GM18507 (cell line): ENCODE measurements at places on chromosomes 6 and 20.

- no peak for DNase-seq
Observed at GRCh38 chr6:56757588-56757984, 114.9 kb upstream of the DST start.

- no peak for DNase-seq
Observed at GRCh38 chr20:57548177-57549058, 12.5 kb upstream of the PCK1 start.

GRCh38 chr6:109767961-109768360 lies 76.9 kb downstream of the FIG4 start:
- no peak for DNase-seq

GRCh38 chr20:47196091-47197081 lies 160.1 kb downstream of the ZMYND8 start:
- DNase-seq, result peak; percentile 72

DNA sequence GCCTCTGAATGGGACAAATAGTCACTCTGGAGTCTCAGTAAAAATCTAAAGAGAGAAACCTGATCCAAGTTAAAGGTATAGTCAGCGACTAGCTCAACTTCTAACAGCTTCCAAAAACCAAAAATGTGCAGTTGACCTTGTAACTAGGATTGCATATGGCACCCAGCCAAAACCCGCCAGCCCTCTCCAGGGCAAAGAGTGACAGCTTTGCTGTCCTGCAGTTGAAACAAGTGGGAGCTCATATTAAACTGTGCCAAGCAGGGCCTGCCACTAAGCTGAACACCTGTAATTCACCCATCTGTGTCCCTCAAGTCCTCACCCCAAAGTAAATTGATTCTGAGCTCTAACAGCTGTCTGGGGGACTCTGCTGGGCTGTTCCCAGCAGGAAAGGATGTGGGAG lies 695.3 kb downstream of the MAFB start:
- no peak for DNase-seq

- no peak for DNase-seq
Observed at GRCh38 chr6:3017304-3017703, 17.6 kb downstream of the NQO2 start.

- no peak for DNase-seq
Observed at GRCh38 chr6:52176550-52176949, 9.6 kb upstream of the IL17A start.

DNA sequence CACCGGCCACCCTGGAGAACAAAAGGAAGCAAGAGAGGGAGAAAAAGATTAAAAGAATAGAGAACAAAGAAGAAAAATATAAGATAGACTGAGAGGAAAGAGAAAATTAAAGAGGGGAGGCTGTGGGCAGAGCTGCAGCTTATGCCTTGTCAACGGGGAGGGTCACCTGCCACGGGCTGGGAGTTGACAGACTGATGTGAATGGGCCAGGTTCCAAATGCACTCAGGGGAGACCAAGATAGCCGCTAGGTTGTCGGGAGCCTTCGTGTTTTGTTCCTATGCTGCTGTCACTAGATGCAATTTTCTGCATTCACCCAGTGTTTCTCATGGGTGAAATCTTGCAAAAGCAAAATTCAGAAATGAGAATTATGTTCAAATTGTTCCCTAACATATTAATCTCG lies 119.6 kb upstream of the MTHFD1L start:
- DNase-seq, result no peak

DNA sequence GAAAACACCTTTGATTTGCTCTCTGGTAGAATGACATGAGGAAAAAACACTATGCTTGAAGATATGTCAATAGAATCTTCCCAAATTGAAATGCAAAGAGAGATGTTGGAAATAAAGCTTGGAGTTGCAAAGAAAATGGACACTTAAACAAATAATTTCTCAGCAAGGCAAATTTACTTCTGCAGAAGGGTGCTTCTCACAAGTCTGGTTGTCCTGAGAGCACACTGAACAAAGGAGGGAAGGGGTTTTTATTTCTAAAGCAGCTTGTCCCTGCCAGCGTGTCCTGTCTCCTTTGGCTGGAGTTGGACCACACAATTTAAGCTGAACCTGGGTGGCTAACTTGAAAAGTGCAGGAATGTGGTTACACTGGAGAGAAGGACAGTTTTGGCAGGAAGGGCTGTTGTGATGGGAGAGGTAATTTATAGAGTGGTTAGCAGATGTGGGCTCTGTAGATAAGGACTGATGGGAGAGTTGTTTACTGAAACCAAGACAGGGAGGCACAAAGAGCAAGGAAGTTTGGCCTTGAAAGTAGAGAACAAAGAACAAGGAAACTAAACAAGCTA lies 454.6 kb upstream of the EYS start:
- DNase-seq, result no peak

DNA sequence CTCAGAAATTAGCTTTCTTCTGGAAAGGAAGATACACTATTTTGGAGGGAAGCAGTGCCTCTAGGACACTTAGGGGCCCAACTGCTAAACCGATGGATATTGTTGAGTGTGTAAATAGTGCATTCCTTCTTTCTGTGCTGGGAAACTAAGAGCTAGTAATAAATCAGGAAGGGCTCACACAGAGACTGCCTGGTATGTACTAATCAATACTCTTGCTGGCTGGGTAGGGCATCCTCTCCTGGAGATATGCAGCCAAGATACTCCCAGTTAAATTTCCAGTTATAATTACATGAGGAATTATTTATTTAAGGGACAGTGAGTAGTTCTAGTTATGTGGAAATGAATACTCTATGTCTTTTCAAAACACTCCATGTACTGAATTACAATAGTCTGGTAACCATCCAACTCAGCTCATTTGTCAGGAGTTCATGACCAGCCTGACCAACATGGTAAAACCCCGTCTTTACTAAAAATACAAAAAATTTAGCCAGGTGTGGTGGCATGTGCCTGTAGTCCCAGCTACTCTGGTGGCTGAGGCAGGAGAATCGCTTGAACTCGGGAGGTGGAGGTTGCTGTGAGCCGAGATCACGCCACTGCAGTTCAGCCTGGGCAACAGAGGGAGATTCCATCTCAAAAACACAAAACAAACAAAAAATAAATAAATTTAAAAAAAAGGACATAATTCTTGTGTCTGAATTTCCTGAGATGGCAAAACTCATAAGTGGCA lies 100.0 kb downstream of the OR2B2 start:
- DNase-seq, result no peak

DNA sequence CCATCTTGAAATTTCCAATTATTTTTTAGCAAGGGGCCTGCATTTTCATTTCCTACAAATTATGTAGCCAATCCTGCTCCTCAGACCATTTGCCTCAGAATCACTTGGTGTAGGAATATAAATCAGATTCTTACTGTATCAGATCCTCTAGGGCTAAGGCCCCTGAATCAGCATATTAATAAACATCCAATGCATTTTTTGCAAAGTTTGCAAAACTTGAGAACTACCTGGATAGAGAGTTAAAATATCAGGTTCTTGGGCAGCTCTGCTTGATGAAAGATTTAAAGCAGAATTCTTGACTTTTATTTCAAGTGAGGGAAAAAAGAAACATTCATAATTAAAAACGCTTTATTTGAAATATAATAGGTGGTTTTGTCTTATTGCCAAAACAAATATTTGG lies 82.2 kb upstream of the MAN1A1 start:
- no peak for DNase-seq

DNA sequence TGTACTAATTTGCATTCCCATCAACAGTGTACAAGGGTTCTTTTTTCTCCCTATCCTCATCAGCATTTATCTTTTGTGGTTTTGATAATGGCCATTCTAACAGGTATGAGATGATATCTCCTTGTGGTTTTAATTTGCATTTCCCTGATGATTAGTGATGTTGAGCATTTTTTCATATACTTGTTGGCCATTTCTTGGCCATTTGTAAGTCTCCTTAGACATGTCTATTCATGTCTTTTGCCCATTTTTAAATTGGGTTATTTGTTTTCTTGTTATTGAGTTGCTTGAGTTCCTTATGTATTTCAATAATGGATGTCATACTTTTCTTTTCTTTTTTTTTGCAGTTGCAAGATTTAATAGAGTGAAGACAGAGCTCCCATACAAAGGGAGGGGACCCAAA lies 17.8 kb downstream of the FOXQ1 start:
- DNase-seq, result no peak

GRCh38 chr20:40738976-40739375 lies 49.9 kb upstream of the MAFB start:
- no peak for DNase-seq

DNA sequence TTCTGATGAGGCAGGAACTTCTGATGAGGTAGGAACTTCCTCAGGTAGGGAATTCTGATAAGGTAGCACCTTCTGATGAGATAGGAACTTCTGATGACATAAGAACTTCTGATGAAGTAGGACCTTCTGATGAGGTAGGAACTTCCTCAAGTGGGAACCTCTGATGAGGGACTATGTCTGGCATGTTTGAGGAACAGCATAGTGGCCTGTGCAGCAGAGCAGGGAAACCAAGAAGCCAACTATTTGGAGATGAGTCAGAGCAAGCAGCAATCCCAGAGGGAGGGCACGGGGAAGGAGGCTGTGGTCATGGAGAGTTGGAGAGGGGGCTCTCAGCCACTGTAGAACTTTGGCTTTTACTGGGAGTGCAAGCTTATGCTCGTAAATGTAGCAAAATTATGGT lies 132.4 kb downstream of the CFAP61 start:
- DNase-seq, result no peak
